ENCODE measurements at places on chromosomes 7 and 10. TPM values are rescaled to one million over a fixed set of nuclear protein-coding genes. Genes with fewer than 3 reads are reported as not detected.

CBLL1 gene
- total RNA-seq: 36.3 TPM

FAM237B gene
- not detected for total RNA-seq

RELN gene
- total RNA-seq: not detected

OR2A42 gene
- not detected for total RNA-seq

ITPRID1 gene
- not detected for total RNA-seq

OGDHL gene
- not detected for total RNA-seq

AEBP1 gene
- 13.0 TPM for total RNA-seq

PDE6C gene
- not detected for total RNA-seq

HMX3 gene
- total RNA-seq: not detected

CHRM2 gene
- total RNA-seq: not detected

EBLN1 gene
- total RNA-seq: not detected

MKI67 gene
- total RNA-seq: 368 TPM

HGF gene
- total RNA-seq: not detected

CABCOCO1 gene
- total RNA-seq: not detected

VPS37D gene
- 0.26 TPM for total RNA-seq

PFKFB3 gene
- 93.0 TPM for total RNA-seq

COL17A1 gene
- total RNA-seq: not detected

HSPB1 gene
- 37.2 TPM for total RNA-seq

HSPA12A gene
- total RNA-seq: not detected

GPRIN2 gene
- not detected for total RNA-seq

HK1 gene
- total RNA-seq: 153 TPM

SPDYE9 gene
- not detected for total RNA-seq

CYP2C19 gene
- total RNA-seq: not detected

MYH16 gene
- not detected for total RNA-seq

PRR15 gene
- not detected for total RNA-seq

GPER1 gene
- total RNA-seq: not detected

ATOH7 gene
- not detected for total RNA-seq

RAB19 gene
- 7.3 TPM for total RNA-seq

LIPJ gene
- not detected for total RNA-seq

ADAMTS14 gene
- 0.05 TPM for total RNA-seq
